ENCODE measurements at places on chromosomes 12 and 14.

GRCh38 chr12:42286741-42287140, 39.2 kb downstream of the ZCRB1 start:
- DNase-seq = no peak

DNA sequence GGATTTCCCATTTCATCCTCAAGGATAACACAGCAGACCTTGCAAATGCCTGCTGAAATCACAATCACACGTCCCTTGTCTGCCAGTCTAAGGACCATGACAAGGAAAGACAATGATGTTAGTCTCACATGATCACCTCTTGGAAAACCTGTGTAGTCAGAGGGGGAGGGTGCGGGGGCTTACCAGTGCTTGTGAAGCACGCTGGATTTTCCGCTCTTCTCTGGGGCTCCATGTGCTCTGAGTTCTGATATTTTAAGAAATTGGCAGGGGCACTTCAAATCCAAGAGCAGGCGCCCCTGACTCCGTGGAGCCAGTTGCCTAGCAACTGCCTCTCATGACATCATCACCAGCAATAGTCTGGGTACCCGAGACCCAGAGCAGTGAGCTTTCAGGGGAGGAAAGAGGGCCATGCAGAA, 200.9 kb upstream of the C14orf180 start:
- DNase-seq = no peak

DNA sequence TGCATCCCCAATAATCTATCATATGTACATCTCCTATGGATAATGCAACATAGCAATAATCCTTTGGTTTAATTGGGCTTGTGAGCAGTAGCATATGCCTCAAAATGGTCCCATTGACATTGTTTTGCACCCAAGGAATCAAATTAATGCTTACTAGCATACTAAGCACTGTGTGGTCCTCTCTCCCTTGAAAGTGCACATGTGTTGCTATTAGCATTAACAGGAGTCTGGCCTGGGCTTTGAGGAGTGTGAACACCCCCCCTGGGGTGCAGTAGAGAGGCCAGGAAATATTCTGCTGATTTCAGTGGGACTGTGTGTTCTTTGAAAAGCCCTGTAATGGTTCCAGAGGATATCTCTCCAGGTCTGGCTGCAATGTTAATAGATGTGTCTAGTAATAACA, 1148.4 kb downstream of the VRK1 start:
- no peak for DNase-seq

GRCh38 chr12:116855744-116856470, 25.3 kb downstream of the HRK start:
- no peak for DNase-seq

GRCh38 chr14:83757916-83758315, 1772.0 kb upstream of the FLRT2 start:
- DNase-seq = peak; percentile 6

DNA sequence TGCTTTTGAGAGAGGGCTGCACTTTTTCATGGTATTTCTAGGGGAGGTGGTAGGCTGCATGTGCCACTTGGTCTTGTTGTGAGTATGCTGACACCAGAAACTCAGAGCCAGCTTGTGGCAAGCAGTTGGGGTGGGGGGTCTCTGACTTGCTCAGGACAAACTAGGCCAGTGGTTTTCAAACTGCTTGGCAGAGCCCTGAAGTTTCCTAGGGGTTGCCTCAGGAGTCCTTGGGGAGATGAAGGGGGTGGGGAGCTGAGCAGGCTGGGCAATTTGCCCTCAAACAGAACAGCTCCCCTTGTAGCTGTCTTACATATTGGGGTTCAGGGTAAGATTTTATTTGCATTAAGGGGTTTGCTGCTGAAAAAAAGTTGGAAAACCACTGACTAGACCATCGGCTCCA, 3.9 kb downstream of the BCL2L2 start:
- no peak for DNase-seq

GRCh38 chr14:64117671-64118402, 176.3 kb downstream of the ESR2 start:
- DNase-seq = peak; percentile 91

GRCh38 chr12:25135531-25136154, 59.3 kb downstream of the DNAI7 start:
- no peak for DNase-seq

- DNase-seq = no peak
Measured at GRCh38 chr12:10736463-10736862, 13.3 kb upstream of the YBX3 start.

GRCh38 chr14:54854181-54854580, 48.4 kb downstream of the GCH1 start:
- DNase-seq = no peak

GRCh38 chr12:59240048-59240447, 319.7 kb upstream of the LRIG3 start:
- no peak for DNase-seq

DNA sequence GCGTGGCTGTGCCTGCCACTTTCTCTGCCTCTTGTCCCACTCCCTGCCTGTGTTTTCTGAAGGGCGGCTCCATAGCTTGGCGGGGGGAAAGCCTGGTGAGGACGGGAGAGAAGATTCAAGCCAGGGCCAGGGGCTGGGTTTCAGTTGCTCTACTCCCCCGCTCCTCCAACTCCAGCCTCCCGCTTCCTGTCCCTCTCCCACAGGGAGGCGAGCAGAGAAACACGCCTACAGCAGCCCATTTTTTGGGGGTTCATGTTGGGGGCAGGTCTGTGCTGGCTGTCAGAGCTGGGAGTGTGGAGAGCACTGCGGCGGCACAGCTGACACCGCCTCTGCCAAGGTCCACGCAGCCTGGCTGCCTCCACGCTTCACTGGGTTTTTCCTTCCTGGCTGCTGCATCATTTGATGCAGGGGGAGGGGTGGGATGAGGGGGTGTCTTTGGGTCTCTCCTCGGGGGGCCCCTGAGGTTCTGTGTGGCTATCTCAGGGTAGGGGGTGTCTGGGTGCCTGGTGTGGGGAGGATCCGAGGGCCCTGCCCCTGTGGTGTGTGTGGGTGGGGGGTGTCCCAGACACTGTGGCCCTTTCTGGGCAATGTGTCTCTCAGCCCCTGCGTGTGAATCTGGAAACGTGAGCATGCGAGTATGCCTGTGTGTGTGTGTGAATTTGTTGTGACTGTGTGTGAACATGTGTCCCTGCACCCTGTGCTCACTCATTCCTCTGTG, 10.7 kb upstream of the KRT80 start:
- DNase-seq = no peak

- DNase-seq = no peak
Measured at GRCh38 chr12:62903151-62903550, 31.8 kb downstream of the PPM1H start.

DNA sequence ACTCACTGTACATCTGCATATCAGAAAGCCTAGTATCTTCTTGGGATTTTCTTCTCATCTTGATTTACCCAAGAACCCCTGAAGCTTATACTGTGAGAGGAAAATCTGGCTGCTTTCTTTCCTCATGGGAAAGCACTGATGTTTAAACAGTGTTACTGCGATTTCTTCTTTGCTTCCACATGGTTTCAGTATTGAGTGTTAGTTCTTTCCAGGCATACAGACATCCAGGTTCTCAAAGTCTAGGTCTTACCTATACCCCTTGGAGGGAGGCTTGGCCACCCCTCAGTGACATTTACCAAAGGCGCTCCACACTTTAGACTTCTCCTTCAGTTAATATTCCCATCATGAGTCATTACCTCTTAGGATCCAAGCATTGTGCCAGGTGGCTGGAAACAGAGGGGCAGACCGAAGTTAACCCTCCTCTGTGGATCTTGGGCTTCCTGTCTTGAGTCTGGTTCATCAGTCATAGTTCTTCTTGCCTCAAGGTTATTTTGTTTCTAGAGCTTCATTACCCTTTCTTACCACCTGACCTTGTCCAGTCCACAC, 79.1 kb downstream of the TMEM117 start:
- peak; percentile 6 for DNase-seq

GRCh38 chr14:26199590-26200370, 398.1 kb downstream of the NOVA1 start:
- DNase-seq = peak; percentile 49

GRCh38 chr12:27095346-27095745, 13.0 kb upstream of the C12orf71 start:
- DNase-seq = no peak

GRCh38 chr14:24741871-24742270, 107.9 kb upstream of the GZMB start:
- DNase-seq = peak; percentile 11

- DNase-seq = peak; percentile 60
Measured at GRCh38 chr14:77979666-77980351, 179.9 kb downstream of the ADCK1 start.

DNA sequence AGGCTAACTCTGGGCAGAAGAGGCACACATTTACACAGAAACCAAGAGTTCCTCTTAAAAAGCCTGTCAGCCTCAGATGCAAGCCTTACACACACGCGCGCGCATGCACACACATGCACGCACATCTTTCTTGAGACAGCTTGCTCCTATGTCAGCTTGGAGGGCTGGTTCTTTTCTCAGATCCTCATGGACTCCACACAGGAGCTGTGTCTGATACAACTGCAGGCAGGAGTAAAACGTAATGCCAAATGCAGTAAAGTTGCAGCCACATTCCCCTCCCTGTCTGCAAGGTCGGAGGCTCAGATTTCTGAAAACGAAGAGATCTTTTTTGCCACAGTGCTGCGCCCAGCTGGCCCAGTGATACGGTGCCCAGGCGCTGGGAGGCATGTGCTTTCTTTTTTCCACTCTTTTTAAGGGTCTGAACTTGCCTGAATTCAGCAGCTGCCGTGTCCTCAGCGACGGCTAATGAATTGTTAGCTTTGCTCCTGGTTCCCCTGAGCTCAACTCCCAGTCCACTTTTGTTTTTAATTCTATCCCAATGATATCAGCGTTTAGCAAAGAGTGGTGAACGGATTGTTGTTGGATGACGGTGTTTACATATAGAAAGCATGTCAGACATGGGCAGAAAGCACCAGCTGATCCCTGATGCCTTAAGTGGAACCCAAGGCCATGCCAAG, 72.9 kb upstream of the FOXN3 start:
- DNase-seq = peak; percentile 52

GRCh38 chr14:68854421-68854820, 61.6 kb upstream of the ZFP36L1 start:
- DNase-seq = no peak

DNA sequence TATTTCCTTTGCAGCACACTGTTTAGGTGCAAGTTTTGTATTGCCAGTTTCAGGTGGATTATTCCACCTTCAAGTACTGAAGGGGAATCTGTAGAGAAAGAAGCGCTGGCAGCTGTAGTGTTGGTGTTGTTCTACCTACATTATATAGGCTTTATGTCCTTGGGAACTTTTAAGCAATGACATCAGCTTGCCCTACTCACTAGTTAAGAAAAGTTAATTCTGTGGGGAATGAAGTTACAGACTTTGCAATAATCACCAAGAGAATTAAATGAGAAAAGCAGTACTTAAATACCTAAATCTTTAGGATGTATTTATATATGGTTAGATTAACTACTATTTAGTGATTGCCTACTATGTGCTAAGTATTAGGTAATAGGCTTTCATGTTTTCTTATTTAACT, at the start of gene OR4E1:
TSS of gene OR4E1 (minus strand) at position 101 of the 400 bp plus-strand sequence. CDS start 2,883 bp downstream, outside the sequence.
- no peak for DNase-seq

DNA sequence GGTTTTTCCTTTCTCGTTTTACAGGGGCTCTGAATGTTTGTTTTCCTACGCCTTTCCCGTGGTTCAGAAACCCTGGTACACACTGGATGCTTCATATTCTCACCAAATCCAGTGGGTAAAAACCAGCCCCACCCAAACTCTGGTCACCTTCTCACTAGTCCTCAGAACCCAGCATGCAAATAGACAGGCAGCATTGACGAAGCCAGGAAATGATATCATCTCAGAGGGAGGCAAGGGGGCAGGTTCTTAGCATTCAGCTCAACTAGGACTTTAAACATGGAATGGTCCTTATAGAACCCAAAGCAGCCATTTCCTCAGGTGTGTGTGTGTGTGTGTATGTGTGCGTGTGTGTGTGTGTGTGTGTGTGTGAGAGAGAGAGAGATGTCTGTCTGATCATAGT, 142.0 kb downstream of the KCNK10 start:
- DNase-seq = no peak

DNA sequence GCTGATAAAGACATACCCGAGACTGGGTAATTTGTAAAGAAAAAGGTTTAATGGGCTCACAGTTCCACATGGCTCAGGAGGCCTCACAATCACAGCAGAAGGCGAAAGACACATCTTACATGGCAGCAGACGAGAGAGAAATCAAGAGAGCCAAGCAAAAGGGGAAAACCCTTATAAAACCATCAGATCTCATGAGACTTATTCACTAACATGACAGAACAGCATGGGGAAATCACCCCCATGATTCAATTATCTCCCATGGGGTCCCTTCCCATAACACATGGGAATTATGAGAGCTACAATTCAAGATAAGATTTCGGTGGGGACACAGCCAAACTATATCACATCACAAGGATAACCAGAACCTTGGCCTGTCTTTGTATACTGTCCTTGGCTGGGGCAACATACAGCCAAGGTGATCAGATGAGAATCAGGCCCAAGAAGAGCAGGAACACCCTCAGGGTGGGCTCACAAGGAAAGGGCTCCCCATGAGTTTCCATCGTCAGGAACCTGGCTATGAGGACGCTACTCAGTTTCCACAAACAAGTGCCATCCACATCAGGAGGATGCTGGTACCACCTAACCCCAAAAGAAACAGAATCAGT, 152.7 kb downstream of the FOXN3 start:
- no peak for DNase-seq

GRCh38 chr12:84804691-84805473, 107.7 kb downstream of the SLC6A15 start:
- no peak for DNase-seq

All from fibroblast of lung (primary cell).